Fibroblast of mammary gland (primary cell): ENCODE measurements at places on chromosomes 13 and 19.
A peak's percentile ranks its signal among the peaks of the same experiment; 100 is the strongest.

- DNase-seq = no peak
Measured at GRCh38 chr13:113267642-113268405, 29.2 kb upstream of the LAMP1 start.

DNA sequence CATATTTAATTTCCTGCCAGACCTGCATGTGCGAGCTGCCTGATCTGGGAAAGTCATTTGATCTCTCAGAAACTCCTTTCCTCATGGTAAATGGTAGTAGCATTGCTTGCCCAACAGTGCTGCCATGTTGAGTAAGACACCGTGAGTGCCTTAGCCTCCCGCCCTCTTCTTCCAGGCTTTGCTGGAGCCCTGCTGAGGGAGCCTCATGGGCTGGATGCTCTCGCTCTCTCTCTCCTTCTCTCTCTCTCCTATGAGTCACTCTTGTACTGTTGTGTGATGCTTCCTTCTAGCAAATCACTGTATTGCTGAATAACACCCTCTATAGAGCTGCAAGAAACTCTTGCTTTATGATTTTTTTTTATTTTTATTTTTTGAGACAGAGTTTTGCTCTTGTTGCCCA is 365.5 kb downstream of the UQCRFS1 start:
- DNase-seq = peak; percentile 11

- DNase-seq = no peak
Measured at GRCh38 chr13:100848304-100848703, 173.7 kb upstream of the TMTC4 start.

- no peak for DNase-seq
Measured at GRCh38 chr13:22938576-22938975, 242.2 kb upstream of the SGCG start.

DNA sequence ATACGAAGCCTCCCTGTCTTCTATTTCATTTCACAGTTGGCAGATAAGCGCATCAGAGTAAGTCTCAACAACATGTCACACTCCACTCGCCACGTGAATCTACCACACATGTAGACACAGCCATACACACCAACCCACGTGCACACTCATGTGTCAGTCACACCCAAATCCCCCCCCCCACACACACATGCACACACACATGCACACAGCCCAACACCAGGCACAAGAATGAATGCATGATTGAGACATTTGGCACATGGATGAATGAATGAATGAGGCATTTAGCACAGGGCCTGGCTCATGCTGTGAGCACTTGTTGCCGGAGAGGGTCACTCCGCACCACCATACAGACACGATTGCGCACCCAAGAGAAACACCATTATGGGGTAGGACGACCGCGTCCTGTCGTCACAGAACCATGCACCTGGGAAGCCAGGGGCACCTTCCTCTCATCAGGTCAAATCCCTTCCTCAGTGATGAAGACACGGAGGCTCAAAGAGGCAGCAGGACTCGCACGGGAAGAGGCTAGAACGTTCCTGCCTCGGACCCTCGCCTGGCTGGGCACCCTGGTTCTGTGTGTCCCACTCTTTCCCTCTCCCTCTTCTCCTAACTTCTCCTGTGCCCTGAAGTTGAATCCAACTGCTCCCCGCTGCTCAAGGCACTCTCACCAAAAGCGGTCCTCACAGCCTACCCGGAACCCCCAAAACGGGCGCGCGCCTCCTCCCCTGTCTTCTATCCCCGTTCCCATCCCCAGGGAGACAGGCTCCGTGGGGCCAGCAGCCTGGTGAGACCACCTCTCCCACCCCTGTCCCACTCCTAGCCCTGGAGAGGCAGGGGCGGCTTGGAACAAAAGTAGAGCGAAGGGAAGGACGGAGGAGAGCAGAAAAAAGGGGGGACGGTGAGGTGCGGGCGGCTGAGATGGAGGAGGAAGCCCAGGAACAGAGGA is 1.3 kb downstream of the MEIS3 start:
- DNase-seq = no peak

- DNase-seq = no peak
Measured at GRCh38 chr19:38384209-38385027, 3.4 kb downstream of the GGN start.

- no peak for DNase-seq
Measured at GRCh38 chr13:27047081-27047480, 124.5 kb downstream of the USP12 start.

DNA sequence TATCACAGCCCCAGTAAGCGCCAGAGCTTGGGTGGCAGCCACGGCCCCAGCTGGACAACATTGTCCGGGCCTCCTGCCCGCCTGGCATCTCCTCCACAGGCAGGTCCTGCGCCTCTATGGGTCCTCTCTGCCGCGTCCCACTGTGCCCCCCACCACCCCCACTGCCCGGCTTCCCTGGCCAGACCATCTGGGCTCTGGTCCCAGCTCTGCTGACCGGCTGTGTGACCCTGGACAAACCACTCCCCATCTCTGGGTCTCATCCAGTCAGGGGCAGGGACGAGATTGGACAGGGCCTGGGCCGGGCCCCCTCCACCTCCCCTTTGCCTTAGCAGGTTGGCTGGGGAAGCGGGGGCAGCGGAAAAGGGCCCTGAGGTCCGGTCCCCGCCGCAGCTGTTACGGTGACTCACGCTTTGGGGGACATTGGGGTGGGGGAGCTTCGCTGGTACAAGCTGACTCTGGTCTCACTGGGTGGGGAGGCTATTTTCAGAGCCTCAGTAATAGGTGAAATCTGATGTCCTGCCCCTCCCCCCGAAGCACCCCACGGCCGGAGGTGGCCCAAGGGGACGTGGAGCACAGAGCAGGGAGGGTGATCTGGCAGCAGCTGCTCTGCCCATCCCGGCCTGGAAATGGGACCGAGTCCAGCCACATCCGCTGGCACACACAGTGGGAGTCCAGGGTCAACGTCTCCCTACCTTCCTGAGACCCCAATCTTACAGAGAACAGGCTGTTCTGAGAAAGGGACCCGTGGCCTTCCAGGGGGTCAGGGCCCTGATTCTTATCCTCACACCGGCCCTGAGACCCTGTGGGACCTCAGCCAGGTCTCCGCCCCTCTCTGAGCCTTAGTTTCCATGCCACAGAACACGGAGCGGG is 9.1 kb downstream of the NFIC start:
- DNase-seq = peak; percentile 82

DNA sequence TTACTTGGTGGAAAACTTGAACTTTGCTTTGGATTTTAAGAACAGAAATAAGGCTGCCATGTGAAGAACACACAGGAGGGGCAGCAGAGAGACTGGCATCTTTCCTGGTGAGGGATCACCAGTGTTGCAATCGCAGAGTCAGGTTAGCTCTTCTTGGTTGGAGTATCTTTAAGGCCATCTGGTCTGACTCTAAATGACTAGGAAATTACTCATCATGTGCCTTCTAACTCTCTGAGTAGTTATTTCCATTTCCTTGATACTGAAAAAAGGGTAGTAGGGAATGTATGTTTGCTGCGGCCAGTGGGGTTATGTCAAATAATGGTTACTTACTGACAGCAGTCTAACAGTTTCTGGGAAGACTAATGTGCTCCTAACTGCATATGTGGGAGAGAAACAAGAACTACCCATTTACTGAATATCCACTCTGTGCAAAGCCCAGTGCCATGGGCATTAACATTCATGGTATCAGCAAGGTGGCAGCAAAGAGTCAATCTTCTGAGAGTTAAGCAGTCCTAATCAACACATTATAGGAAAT is 122.1 kb downstream of the COG6 start:
- DNase-seq = peak; percentile 98

- DNase-seq = no peak
Measured at GRCh38 chr13:99870541-99870940, 101.0 kb downstream of the ZIC5 start.

- DNase-seq = no peak
Measured at GRCh38 chr19:1224047-1224825, 13.6 kb downstream of the CBARP start.

GRCh38 chr19:1576242-1577089 is 8.3 kb upstream of the MEX3D start:
- DNase-seq = no peak

DNA sequence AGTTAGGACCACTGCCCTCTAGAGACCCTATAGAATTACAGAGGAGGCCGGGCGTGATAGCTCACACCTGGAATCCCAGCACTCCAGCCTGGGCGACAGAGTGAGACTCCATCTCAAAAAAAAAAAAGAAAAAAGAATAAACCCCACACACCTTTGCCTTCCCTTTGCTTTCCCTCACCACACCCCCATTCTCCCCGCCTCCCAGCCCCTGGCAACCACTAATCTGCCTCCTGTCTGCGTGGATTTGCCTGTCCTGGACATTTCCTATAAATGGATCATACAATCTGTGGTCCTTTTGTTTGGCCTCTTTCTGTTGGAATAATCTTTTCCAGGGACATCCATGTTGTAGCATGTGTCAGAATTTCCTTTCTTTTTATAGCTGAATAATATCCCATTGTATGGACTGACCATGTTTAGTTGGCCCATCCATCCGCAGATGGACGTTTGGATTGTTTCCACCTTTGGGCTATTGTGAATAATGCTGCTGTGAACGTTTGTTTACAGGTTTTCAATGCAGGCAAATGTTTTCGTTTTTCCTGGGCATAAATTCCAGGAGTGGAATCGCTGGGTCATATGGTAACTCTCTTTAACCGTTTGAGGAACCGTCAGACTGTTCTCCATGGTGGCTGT is 15.3 kb downstream of the NACC1 start:
- DNase-seq = no peak

- peak; percentile 62 for DNase-seq
Measured at GRCh38 chr13:39051157-39051556, 12.9 kb downstream of the NHLRC3 start.

GRCh38 chr19:48779636-48780035 is 24.3 kb downstream of the FGF21 start:
- DNase-seq = no peak

GRCh38 chr13:95354680-95355487 is 53.6 kb upstream of the ABCC4 start:
- no peak for DNase-seq

DNA sequence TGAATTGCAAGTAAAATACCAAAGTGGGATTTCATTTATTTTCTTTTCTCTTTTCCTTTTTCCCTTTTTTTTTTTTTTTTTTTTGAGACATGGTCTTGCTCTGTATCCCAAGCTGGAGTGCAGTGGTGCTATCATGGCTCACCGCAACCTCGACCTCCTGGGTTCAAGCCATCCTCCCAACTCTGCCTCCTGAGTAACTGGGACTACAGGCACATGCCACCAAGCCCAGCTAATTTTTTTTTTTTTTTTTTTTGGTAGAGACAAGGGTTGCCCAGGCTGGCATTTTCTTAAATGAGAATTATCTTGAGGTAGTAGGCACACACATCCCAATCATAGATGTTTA is 68.5 kb upstream of the GPR183 start:
- DNase-seq = no peak

GRCh38 chr13:33639158-33639557 is 178.8 kb upstream of the RFC3 start:
- DNase-seq = peak; percentile 99

DNA sequence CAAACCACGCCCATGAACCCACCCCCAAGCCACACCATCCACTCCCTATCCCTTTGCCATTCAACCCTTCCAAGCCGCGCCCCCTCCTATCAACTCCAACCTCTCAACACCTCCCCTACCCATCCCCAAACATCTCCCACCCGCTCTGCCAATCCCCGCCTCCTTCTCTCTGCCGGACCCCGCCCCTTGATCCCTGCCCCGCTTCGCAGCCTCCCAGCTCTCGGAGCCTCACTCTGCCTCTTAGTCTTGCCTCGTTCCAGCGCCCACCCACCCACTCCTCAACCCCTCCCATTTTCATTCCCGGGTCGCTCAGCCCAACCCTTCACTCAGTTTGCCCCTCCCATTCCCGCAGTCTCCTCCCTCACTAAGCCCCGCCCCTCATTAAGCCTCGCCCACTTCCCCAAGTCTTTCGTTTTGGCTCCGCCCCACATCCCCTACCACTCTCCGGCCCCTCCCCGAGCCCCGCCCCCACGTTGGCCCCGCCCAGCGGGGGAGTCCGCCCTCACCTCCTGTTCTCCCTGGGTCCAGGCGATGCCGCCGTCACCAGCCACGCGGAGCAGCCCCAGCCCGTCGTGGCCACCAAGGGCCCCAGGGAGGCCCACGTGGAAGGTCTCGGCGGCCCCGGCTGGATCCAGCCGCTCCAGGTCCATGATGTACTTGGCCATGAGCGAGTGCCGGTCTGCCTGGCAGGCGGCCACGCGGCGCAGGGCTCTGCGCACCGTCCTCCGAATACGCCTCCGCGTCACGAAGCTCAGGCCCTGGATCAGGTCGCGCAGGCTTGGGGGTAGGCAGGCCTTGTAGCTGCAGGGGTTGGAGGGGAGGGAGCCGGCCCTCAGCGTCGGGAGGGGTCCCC is 5.7 kb downstream of the JAK3 start:
- peak; percentile 84 for DNase-seq

DNA sequence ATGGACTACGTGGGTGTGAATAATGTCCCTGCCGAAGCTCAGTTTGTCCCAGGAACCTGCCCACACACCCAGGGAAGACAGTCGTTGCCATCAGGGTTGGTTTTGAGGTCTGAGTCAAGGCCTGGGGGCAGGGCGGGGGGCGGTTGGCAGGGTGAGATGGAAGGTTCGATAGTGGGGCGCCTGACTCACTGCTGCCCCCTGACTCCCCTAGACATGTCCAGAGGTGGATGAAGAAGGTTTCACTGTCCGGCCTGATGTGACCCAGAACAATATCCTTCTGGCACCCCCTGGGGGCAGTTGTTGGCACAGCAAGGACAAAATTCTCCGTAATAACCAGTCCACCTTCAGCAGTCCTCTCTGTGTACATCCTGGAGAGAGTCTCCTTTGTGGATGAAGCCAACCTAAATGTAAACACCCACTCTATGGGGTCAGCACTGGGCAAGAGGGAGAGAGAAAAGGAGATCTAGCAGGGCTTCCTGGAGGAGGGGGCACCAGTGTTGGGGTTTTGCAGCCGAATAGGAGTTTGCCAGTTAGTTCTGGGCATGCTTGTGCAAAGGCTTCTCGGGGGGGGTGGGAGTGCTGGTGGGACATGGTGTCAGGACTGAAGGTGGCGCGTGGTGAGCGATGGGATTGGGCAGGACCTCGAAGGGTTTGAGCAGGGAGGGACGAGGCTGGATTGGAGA is 19.6 kb upstream of the B3GNT3 start:
- peak; percentile 47 for DNase-seq

DNA sequence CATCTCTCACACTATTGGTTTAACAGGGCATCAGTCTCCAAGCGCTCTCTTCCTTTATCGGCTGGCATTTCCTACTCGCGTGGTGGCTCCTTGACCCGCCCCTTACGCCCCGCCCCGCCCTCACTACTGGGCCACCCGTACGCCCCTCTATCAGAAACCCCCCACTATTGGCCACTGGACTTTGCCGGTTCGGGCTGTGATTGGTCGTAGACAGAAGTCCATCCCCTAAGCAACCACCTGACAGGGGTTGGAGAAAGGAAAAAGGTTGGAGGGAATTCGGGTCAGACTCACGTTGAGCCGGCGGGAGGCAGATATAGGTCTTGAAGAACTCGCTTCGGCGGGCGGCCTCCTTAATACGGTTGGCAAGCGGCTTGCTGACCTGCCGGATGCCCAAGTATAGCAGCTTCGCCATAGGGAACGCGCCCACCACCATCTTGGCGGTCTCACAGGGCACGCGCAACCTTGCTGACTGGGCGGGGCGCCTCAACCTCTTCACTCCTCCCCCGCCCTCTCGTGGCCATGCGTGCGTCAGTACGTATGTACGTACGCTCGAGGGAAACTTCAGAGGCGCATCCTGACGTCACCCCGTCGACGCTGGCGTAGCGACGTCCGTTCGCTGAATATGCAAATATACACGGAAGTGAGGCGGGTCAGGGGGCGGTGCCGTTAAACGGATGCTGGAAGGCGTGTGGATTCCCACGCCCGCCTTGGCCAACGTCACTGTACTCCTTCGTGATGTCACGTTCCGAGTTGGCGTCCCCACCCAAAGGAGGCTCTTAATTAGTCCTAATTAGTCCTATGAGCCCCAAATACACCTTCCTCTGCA is at the start of gene OPA3:
OPA3 (minus strand) TSS at position 471 of the 826 bp plus-strand sequence; CDS start at position 433, 38 bp downstream.
- DNase-seq = peak; percentile 100

GRCh38 chr19:55275851-55276719 is 3.8 kb downstream of the HSPBP1 start:
- DNase-seq = no peak
